ENCODE measurements at places on chromosomes 1 and 21.

DNA sequence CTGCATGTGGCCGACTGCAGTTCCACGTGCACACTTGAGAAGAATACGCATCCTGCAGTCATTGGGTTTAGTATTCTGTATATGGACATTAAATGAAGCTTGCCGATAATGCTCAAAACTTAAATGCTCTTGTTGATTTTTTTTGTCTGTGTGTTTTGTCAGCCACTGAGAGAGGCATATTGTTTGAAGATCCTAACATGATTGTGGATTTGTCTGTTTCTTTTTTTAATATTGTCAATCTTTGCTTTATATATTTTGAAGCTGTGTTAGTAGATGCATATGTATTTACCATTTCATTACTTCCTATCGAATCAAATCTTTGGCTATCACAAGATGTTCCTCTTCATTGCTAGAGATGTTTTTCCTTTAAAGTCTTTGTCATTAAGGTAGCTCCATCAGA, 73.2 kb downstream of the FHAD1 start:
- DNase-seq = no peak

DNA sequence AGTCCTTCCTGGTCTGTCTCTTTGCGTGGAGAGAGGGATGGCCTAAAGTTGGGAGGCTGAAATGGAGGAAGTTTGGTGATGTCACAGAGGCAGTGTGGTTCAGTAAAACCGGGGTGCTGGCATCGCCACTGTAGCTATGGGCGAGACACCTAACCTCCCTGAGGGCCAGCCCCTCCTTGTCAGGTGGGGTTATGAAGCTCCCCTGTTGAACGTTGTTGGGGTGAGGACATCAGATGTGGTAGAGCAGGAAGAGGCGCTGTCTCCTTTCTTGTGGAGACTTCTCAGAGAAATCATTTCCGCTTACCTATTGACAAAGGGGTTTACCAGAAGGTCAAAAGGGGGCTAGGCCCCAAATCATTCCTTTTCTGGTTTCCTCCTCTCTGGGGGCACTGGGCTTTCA, 294.7 kb downstream of the SIPA1L2 start:
- no peak for DNase-seq

GRCh38 chr1:244092964-244093638, 42.0 kb downstream of the ZBTB18 start:
- DNase-seq = no peak

DNA sequence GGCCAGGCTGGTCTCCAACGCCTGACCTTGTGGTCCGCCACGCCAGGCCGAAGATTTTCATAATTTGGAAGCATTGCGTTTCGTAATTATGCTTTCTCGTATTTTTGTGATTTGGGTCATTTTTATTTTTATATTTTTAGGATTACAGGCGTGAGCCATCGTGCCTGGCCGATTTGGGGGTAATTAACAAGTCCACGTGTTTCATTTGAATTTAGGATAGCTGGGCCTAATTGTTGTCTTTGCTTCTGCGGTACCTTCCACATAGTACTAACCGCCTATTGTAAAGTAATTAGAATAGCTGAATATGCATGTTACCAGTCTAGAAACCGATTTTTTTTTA, 1.0 kb downstream of the RCC1 start:
- no peak for DNase-seq

DNA sequence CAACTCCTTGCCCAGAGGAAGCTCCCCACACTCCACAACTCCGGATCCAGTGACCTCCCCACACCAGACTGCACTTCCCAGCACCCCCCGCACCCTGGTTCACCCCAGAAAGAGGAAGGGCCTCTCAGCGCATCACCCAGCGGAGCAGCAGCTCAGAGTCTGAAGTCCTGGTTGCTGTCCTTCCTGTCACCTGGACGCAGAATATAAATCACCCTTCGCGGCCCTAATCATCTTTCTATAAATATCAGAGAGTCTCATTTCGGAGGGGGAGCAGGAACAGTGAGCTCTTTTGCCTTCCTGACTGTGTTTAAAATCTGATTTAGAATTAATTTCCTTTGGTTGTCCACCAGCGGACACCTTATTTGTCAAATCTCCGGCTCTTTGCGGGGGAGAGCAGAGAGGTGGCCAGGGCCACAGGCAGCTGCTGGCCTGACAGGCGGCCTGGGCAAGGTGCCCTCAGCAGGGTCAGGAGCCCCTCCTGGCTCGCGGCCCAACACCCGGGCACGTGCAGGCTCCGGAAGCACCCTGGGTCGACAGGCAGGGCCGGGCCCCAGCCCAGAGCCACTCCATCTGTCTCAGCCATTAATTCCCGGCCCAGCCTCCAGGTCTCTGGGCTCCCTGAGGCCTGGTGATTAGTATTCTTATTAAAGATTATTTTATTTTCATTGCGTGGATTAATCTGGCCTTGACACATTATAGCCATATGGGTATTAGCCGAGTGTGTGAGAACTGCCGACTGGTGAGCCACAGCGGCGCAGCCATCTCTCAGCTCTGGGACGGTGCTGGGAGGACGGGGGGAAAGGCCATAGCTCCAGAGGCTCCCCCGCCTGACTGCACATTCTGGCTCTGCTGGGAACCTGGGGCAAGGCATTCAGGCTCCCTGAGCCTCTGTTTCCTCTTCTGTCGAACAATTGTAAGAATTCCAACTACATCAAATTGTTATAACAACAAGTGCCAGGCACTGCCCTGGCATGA, 19.7 kb downstream of the EPHA8 start:
- DNase-seq = no peak

DNA sequence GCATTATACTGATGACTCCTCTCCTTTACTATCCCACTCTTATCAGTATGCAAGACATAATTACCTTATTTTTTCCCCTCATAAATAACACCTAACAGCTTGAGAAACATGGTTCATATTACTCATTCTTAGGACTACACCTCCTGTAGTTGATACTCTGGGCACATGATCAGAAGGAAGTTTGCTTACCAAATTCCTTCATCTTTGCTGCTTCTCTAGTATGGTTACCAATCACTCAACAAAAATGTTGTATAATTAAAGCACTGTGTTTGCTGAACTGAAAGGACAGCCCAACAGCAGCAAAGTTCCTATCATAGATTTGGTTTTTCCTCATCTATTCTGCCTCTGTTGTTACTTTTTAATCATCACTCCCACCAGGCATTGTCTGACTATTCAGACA, 586.3 kb downstream of the LRRIQ3 start:
- DNase-seq = no peak

- DNase-seq = no peak
Observed at GRCh38 chr21:33373451-33373850, 29.8 kb upstream of the IFNGR2 start.

- no peak for DNase-seq
Observed at GRCh38 chr21:44849616-44850130, 23.8 kb downstream of the PTTG1IP start.

GRCh38 chr21:41497788-41498187, 10.2 kb downstream of the TMPRSS2 start:
- DNase-seq = no peak

GRCh38 chr1:160007577-160008200, 24.1 kb downstream of the PIGM start:
- peak; percentile 32 for DNase-seq

DNA sequence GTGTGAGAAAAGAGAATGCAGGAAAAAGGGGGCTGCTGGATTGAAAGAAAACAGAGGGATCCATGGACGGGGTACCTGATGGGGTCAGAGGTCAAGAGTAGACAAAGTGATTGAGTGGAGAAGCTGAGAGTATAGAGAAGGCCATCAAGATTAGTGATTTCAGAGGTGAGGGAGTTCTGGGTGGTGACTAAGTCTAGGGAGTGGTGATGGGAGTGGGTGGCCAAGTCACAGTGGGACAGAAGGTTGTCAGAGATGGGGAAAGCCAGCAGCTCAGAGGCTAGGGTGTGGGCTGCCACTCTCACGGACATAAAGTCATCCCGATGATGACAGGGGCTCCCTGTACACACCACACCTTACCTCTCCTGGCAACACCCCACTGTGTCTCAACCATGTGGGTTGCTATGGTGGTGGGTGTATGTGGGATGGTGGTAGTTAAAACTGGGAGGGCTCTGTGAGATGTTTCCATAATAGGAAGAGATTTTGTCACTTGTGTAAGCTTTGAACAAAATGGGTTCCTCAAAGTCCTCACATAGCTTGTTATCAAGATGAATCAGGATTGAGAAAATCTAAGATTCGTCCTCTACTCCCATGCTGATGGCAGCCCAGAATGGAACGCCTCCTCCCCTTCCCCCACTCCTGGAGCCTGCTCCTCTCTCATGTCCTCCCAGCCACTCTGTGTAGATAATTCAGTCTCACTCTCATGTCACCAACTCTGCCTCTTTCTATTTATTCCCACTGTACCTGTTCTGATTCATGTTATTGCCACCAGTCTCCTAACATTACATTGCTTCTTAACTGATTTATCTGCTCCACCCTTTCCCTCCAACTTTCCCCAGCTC, 20.3 kb upstream of the CSF1 start:
- no peak for DNase-seq

- no peak for DNase-seq
Observed at GRCh38 chr21:38350684-38351083, 93.9 kb downstream of the KCNJ15 start.

DNA sequence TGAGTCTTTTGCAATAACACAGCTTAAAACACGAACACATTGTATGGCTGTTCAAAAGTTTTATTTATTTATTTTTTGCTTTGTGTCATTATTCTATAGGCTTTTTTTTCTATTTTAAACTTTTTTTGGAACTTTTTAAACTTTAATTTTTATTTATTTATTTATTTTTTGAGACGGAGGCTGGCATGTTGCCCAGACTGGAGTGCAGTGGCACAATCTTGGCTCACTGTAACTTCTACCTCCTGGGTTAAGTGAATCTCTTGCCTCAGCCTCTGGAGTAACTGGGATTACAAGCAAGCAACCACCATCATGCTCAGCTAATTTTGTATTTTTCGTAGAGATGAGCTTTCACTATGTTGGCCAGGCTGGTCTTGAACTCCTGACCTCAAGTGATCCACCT, 88.3 kb upstream of the GADD45A start:
- no peak for DNase-seq

DNA sequence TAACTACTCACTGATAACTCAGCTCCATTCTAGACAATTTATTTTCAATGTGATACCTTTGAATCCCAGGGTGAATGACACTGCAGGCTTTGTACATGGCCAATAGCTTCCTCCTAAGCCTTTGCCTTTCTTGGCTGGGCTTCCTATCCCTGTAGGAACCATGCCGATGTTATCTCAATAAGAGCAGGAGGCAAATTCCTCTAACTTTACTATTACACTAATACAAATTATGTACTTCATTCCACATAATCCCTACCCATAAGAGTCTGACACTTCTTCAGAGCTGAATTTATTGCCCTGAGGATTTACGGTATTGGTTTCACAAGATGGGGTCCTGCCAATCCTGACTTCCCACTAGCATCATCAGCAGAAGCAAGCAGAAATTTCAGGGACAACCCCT, 14.0 kb downstream of the TGFBR3 start:
- DNase-seq = no peak

GRCh38 chr1:19196331-19196730, 13.7 kb downstream of the UBR4 start:
- no peak for DNase-seq

DNA sequence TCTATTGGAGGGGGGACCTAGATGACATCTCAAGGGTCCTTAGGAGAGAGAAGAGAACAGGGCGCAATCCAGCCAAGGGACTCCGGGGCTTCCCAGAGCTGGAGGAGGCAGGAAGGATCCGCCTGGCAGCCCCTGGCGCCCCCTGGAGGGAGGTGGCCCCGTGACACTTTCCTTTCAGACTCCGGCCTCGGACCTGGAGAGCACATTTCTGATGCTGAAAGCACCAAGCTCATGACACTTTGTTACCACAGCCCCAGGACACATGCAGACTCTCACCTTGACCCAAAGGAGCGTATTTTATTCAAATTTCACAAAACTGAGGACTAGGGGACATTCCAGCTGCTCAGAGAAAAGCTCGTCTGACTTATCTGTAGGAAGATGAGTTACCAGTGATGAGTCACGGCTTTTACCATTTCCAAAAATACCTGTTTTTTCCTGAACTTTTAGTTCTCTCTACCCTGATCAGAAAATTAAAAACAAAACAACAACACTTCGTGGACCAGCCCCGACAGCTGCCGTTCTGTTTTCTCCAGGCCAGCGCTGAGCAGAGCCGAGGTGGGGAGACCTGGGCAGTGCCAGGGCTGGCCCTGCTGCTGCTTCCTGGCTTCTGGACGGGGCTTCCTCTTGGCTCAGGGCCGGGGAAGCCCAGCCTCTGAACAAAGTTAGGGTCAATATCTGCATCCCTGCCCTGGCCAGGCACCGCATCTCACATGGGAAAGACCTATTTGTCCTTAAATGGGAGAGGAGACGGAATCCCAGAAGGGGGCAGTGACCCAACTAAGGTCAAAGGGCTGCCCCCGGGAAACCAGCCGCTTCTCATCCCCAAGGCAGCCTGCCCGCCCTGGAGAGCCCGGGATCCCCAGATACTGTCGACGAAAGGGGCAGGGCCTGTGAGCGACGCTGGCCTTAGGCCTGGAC, 21.6 kb upstream of the POFUT2 start:
- peak; percentile 7 for DNase-seq

DNA sequence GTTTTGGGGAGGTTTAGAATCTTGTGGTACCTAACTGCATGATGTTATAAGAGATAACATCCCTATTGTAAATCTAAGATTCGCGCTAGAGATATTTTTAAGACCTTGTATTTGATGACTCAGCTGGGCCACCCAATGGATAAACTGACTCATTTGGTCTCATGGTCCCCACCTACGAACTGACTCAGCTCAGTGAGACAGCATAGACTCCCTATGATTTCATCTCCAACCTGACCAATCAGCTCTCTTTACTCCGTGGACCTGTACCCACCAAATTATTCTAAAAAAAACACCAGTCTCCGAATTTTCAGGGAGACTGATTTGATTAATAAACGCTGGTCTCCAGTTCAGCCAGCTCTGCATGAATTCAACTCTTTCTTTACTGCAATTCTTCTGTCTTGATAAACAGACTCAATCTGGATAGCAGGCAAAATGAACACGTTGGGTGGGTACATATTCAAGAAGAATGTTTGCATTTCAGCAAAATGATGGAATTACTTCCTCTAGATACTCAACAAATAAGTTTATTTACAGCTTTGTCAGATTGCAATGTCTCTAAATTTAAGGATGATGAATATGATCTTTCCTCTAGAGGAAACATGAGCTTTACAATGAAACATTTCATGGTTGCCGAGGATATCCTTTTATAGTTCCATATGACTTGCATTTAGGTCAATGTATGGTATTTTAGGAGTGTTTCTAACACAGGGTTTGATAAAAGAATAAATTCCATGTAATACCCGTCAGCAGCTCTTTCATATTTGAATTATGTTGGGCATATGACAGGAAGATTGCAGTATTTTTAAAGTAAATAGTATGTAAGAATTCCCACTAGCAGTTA, 516.6 kb upstream of the RGS18 start:
- DNase-seq = no peak

DNA sequence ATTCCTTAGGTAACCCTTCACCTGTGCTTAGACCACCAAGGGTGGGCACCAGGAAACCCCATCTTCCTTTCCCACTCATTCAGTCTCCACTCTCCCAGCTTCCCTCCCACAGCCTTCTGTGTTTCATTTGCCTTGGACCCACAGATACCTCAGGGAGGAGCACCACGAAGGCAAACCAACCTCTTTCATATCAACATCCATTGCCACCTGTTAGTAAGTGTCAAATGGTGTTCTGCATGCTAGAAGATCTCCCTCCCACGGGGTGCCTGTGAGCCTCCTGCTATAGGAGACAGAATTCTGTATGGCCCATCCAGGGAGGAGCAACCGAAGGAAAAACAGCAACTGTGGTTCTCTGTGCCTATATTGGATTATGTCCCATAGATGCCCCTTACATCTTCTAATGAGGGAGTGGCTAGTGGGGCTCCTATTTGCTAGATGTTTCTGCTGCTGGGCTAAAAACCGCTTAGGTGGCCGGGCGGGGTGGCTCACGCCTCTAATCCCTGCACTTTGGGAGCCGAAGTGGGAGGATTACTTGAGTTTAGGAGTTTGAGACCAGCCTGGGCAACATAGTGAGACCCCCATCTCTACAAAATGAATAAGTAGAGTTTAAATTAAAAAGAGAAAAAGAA, 25.6 kb upstream of the SCCPDH start:
- no peak for DNase-seq
